Stimulated activated CD8-positive, alpha-beta memory T cell treated with anti-CD3 and anti-CD28 coated beads, Interleukin-7, amount 100 ng/mL, for 1 hour (primary cell): ENCODE measurements at places on chromosomes 12 and 14.

DNA sequence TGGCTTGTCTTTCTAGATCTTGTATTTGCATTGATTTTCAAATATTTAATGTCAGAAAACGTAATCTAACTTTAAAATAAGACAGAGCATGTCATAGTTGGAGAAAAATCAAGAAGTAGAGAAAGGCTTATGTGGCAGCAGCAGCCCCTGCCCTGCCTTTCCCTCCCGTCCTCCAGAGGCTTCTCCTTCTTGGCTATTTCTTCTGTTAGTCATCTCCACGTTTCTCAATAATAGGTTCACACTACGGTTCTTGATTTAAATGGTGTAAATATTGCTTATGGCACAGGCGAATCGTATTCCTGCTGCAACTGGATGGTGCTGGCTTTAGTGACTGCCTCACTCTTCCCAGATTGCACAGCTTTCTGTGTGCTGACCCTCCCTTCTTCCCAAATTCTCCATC lies 42.8 kb downstream of the SLC8B1 start:
- DNase-seq: no peak

DNA sequence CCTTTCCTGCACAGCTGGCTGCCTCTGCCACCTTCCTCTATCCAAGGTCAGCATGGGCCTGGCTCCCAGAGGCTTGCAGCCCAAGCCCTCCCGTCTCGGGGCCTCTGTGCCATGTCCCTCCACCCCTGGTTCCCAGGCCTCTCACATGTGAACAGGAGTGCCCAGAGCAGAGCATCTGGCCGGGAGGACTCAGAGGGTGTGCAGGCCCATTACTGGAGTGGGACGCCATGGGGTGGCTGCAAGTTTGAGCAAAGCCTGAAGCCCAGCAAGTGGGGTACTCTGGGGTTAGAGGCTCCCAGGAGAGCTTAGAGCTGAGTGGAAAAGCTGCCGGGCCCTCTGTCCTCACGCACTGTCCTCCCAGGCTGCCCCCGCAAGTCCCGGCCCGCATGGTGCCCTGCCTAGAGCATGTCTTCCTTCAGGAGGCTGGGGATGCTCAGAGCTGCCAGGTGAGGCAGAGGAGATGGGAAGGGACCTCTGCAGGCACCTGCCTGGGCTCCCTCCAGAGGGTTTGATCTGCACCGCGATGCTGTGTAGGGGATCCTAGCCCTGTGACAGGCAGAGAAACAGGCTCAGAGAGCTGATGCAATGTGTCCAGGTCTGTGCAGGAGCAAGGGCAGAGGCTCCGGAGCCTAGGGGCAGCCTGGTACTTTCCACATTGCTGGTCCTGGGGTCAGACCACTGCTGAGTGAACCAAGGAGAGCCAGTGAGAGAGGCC lies 39.8 kb downstream of the DIO3 start:
- DNase-seq: no peak

GRCh38 chr12:111150360-111150759 lies 218.5 kb downstream of the PHETA1 start:
- no peak for DNase-seq

- DNase-seq: no peak
Observed at GRCh38 chr12:39467432-39467870, 24.5 kb upstream of the KIF21A start.

DNA sequence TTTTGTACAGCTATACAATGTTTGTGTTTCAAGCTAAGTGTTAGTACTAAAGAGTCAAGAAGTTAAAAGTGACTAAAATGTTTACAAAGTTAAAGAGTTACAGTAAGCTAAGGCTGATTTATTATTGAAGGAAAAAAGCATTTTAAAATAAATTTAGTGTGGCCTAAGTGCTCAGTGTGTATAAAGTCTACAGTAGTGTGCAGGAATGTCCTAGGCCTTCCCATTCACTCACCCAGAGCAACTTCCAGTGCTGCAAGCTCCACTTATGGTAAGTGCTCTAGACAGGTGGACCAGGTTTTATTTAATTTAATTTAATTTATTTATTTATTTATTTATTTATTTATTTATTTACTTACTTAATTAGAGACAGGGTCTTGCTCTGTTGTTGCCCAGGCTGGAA lies 19.6 kb downstream of the DLK1 start:
- DNase-seq: no peak

- DNase-seq: no peak
Observed at GRCh38 chr14:36361210-36361853, 40.9 kb upstream of the MBIP start.

GRCh38 chr14:100114109-100114765 lies 45.2 kb downstream of the DEGS2 start:
- no peak for DNase-seq

DNA sequence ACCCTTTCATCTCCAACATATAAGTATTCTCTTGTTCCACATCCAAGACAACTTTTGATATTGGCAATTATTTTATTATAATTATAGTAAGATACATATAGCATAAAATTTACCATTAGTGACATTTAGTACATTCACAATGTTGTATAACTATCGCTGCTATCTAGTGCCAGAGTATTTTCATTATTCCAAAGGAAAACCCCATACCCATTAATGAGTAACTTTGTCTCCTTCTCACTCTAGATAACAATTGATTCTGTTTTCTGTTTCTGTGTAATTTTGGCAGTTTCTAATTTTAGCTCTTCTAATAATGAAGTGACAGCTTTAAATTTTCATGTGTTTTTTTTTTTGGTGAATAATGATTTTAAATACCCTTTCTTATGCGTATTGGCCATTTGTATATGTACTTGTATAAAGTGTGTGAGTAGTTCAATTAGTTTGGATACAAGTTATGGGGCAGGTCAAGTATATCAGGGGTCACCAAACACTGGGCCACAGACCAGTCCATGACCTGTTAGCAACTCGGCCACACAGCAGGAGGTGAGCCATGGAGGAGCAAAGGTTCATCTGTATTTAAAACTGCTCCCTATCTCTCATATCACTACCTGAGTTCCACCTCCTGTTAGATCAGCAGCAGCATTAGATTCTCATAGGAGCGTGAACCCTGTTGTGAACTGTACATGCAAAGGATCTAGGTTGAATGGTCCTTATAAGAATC lies 97.2 kb upstream of the SYT1 start:
- DNase-seq: no peak

- no peak for DNase-seq
Observed at GRCh38 chr12:31647086-31647491, 12.4 kb upstream of the ETFBKMT start.

DNA sequence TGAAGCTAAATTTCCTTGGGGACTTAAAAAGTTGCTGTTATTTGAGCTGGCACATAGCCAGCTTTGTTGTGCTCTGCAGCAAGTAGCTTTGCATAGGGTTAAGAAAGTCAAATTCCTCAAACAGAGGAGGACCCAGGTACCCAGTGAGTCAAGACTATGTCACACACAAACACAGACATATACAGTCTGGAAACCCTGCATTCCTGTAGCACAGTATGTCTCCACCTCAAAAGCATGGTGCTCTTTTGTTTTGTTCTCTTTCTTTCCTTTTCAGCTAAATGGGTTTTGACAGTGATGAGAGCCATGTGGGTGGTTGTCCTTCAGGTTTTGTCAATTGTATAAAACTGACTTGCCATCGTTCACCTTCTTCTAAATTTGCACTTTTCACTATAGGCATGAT lies 179.6 kb upstream of the DIO2 start:
- no peak for DNase-seq

DNA sequence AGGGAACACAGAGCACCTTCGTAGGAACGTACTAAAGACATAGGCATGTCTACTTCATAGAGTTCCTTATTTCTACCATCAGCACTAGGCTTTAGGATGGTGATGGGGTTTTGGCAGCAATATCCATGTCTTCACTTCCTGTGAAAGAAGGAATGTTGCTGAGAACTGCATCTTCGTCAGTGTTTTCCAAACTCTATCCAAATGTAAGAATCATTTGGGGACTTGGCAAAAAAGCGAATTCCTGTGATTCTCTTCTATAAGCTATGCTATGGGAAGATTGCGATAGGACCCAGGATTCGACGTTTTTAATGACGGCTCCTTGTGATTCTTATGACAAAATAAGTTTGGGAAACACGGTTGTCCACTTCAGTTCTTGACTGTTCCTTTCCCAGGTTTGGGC lies 39.8 kb downstream of the AKAP3 start:
- no peak for DNase-seq

- DNase-seq: no peak
Observed at GRCh38 chr12:105229371-105229770, 6.6 kb downstream of the APPL2 start.

GRCh38 chr14:100022772-100023451 lies 42.3 kb upstream of the EVL start:
- no peak for DNase-seq

- no peak for DNase-seq
Observed at GRCh38 chr12:58268069-58268468, 326.7 kb downstream of the ATP23 start.

DNA sequence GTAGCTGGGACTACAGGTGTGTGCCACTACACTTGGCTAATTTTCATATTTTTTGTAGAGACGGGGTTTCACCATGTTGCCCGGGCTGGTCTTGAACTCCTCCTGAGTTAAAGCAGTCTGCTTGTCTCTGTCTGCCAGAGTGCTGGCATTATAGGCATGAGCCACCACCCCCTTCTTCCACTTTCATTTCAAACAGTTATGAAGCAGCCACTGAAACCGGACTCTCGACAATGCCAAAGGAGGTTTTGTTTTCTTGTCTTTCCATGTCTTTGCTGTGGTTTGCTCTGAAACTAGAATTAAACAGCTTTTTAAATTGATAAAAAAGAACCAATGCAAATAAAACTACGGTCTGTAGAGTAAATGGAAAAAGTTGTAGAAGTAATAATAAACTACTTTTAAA lies 30.4 kb downstream of the RAP1B start:
- no peak for DNase-seq

DNA sequence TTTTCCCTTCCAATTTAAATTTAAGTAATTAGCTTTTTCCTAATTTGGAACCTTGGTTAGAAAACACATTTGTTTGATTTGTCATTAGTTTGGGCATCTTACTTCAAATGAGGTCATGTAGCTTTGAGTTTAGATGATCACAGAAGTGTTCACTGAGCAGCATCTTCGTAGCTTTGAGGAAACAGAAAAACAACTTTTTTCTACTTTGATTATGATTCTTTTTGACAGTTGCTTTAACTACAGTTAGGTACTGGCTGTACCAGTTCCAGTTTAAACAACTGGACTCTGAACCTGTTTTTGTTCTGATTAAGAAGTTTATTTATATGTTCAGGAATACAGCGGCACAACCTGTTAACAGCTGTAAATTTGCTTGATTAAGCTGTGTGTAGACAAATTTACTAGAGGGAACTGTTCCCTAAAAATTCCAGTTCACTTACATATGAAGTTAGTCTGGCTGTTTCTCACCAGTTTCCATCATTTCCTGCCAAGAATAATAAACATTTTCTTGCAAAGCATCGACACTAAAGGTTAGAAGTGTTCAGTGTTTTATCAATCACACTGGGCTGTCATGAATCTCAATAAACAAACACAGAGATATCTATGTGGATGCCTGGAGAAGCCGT lies 191.9 kb downstream of the RAD51B start:
- DNase-seq: no peak

DNA sequence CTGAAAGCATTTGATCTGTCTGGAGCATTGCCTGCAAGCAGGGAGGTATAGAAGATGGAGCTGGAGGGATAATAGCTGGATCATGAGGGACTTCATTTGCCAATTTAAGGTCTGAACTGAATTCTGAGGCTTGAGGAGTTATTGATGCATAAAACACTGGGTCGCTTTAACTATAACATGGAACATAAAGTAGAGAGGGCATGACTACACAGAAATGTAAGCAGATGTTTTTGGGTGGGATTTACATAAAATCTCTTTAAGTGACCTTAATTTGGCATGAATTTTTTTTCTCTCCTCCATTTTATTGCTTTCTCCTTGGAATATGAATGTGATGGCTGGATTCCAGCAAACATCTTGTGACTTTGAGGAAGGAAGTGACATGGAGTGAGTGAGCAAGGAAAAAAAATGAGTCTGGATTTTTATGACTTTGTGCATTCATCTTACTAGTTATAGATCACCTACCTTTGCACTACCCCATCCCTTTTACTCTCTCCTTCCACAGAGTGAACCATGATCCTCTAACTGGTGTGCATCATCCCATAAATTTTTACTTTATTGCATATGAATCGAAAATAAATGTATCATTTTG lies 356.0 kb downstream of the DUSP6 start:
- DNase-seq: no peak

GRCh38 chr14:51176839-51177238 lies 63.2 kb upstream of the TMX1 start:
- DNase-seq: no peak

- no peak for DNase-seq
Observed at GRCh38 chr12:31316891-31317290, 9.1 kb downstream of the SINHCAF start.

- DNase-seq: peak; percentile 78
Observed at GRCh38 chr12:121795034-121795968, 1.8 kb upstream of the RHOF start.

DNA sequence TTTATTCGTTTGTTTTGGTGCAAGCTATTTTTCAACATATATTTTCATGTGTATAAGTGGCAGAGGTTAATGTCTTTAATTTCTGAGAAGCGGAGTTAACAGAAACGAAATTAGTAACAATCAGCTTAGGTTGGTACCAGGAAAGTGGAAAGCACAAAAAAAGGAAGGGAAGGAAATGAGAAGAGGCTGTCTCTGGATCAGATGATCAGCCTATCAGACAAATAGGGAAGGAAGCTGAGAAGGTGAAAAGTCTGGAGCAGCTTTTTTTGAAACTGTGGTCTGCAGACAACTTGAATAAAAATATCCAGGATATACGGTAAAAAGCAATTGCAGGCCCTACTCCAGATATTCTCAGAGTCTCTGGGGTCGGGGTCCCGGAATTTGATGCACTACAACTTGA lies 265.0 kb downstream of the SSPN start:
- no peak for DNase-seq

GRCh38 chr12:116174006-116174405 lies 103.5 kb downstream of the MED13L start:
- no peak for DNase-seq
